SK-N-SH treated with all-trans-retinoic acid at 6 μM for 48 hours (cell line): ENCODE measurements at places on chromosomes 5 and 9.

DNA sequence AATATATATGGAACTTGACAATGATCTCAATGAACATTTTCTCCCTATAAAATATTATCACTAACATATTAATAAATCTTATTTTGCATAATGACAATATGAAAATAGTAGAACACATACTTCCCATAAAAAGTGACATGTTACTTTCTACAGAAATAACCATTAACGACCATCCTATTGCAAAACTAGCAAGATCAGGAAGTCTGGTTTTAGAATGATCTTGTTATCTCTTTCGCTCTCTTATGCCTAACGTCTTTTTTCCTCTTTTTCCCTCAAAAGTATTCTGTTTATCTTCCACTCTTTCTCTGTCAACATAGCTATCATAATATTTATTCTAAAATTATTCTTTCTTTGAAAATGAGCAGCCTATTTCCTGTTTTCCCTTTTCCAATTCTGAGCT is 21.6 kb upstream of the C5orf46 start:
- ATAC-seq = no peak

- ATAC-seq = no peak
Measured at GRCh38 chr9:32486839-32487562, 39.0 kb downstream of the RIGI start.

DNA sequence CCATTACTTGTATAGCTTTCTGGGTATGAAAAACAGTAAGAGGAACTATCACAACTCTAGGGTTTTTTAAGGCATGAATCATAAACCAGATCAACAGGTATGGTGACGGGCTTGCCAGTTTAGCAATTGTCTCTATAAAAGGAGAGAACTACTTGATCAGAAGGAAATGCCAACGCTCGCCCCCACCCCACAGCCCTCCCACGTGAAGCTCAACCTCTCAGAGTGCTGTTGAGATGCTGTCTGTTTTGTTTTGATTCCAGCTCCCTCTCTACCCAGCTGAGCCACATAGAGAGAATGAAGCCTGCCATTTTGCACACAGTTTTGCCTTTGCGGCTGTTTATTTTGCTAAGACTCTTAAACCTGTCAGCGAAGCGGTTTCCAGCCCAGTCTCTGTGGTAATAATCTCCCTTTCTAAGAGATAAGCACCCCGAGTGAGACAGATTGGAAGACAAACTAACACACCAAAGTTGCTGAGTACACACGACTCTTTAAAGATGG is 257.9 kb upstream of the ANKRD55 start:
- ATAC-seq = no peak

DNA sequence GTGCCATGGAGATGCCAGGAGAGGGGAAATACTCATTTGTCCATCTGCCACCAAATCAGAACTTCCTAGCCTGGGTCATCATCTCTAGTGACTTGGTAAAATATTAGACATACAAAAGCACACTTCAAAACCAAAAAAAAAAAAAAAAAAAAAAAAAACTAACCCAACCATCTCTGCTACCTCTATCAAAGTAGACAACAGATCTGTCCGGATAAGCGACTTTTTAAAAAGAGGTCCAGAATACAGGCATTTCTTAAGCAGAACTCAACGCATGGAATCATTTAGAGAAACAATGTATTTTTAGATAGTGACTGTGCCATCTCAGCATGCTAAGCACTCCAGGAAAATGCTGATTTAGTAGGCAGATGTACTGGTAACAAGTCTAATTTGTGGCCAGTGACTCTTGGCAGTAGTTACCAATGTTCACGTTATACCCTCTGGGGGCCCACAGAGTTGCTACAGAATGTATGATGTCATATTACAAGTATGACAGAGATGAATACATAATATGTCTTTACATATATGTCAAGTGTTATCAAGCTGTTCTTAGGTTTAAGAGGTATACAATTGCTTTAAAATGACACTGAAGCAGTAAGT is 107.8 kb downstream of the SMIM23 start:
- peak; percentile 88 for ATAC-seq

DNA sequence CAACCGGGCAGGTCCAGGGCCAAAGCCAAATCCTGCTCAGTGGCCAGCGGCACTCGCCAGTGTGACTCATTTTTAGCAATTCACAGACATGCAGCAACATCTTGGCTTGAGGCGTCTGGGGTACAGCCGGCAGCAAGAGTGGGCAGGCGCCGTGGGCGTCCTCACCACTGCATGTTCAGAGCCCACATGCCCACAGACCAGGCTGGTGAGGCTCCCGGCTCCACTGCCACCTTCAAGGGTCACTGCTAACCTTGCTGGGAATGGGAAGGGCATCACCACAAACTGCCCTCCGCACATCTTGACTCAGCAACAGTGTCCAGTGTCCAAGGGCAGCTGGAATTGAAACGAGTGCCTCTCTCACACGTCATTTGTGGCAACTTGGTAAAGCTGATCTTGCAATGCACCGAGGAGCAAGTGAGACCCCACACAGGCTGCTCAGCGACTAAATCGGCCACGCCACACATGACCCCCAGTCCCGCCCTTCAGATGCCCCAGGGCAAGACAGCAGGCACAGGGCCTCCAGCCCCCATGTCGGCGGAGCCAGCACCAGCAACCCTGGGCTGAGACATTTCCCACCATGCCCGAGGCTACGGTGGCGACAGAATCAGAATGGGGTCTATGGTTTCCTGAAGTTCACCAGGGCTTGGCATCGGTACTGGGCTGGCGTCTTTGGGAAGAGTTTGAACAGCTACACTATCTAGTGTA is 140.3 kb downstream of the ROR2 start:
- ATAC-seq = no peak; the same call in 2 of the 3 replicates

DNA sequence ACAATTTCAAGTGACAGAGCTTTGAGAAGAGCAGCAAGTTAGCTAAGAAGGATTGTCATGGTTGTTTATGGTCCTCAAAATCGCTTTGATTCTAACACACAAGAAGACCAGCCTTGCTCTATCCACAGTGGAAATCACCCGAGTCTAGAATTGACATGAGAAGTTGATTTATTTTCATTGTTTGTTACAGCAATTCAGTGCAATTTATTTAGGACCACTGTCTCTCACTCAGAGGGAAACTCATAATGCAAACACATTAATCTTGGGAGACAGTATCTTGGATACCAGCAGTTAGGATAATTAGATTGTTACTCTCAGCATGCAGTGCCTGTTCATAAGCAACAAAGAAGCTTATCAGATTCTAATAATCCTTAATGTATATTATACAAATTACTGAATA is 498.9 kb downstream of the NTRK2 start:
- ATAC-seq = no peak

GRCh38 chr9:29945012-29945411 is 2371.7 kb upstream of the C9orf72 start:
- ATAC-seq = no peak

DNA sequence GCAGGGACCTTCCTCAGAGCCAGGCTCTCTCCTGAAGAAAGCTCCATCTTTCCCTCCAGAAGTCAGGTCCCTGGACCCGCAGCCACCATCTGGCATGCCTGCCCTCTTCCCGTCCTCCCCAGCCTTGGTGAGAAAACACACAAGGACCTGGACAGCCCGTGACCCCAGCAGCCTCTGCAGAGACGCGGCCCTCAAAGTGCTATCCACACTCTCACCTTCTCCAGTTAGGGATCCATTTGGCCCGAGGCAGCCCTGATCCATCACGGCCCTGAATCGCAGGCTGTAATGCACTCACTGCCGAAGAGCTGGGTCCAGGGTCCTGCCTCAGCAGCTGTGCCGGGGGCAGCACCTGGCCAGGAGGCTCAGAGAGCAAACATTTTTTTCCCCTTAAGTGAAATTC is 185.1 kb downstream of the OLFM1 start:
- no peak for ATAC-seq

DNA sequence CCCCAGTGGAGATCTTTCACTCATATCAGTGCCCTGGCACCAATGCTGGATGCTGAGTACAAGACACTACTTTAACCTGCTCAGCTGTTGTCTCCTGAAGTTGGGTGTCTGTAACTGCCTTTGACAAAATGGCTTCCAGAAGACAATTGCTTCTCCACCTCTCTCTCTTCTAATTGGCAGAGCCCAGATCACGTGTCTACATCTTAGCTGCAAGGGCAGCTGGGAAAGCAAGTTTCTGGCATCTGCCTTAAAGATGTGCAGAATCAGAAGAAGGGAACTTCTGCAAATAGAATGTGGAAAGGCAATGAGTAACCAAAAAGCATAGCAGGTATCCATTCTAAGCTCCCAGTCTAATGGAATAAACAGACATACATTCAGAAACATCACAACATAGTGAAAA is 81.1 kb downstream of the PDZD2 start:
- ATAC-seq = no peak

- ATAC-seq = no peak
Measured at GRCh38 chr5:38148021-38148625, 110.2 kb upstream of the EGFLAM start.

DNA sequence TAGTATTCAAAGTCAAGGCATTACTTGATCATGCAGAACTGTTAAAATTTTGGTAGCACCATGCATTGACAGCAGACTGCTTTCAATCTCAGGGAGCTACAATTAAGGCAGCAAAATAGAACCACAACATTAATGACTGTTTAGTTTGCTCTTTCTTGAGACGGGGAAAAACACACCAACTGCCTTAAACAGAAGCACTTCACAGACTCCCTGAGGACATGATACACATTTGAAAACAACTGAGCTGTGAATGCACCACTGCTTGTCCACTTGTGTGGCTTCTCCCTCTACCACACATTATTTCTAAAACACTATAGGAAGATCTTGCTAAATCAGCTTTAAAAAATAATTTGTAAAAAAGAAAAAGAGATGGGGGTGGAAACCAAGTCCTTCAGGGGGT is 79.6 kb upstream of the MAST4 start:
- no peak for ATAC-seq

DNA sequence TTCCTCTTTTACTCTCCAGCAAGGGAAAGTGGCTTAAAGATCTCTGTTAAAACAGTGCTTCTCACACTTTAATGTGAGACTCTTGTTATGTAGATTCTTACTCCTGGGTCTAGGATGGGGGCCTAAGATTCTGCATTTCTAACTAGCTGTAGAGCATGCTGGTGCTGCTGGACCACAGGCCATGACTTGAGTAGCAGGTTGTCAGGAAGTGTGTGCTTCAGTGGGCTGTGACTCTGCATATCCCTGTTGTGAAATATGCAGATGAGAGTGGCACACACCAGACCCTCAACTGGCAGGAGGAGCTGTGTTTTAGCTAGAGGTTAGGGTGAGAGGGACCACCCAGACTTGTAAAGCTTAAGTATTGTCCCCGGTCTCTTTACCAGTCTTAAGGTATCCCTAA is 191.1 kb upstream of the DMRT1 start:
- ATAC-seq = peak; percentile 65

GRCh38 chr9:105328872-105329718 is 84.6 kb downstream of the SLC44A1 start:
- ATAC-seq = no peak

DNA sequence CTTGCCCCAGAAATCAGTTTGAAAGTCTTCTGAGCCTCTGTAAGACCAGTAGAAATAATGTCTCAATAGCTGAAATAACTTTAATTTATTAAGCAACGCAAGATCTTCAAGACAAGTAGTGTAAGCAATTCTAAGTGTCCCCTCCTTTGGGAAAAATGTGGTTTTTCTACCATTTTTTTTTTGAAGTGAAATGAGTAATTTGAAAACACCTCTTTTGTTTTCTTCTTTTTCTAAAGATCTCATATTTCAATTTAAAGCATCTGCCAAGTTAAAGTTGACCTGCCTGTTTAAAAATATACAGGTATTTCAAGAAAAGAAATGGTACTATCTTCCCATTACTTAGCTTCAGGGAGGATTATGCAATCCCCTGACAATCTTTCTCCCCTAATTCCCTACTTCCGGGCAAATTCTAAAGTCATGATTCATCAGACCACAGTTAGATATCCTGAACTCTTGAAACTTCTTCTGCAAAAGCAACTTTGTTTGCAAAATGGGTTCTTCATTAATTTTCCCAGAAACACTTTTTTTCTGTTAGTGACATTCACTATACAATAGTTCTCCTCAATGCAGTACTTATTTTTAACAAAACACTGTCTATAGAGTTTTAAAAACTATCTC is 7.8 kb upstream of the ANXA1 start:
- peak; percentile 87 for ATAC-seq

DNA sequence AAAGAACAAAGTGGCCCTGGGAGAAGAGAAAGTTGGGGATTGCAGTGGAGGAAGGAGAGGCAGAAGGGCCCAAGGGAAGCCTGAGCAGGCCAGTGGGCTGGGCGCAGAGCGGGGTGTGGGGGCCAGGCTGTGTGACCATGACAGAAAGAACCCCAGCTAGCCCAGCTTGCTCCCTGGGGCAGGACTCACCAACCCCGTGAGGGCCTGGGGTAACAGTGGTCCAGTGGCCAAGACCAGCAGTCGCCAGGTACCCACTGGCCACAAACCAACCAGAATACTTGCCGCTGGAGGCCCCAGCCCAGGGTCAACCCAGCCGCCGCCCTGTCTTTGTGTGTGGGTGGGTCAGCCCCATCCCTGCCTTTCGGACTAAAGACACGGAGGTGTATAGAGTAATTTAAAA is 146.5 kb downstream of the CACNA1B start:
- no peak for ATAC-seq

- ATAC-seq = no peak
Measured at GRCh38 chr9:111870774-111871498, 25.7 kb upstream of the UGCG start.

DNA sequence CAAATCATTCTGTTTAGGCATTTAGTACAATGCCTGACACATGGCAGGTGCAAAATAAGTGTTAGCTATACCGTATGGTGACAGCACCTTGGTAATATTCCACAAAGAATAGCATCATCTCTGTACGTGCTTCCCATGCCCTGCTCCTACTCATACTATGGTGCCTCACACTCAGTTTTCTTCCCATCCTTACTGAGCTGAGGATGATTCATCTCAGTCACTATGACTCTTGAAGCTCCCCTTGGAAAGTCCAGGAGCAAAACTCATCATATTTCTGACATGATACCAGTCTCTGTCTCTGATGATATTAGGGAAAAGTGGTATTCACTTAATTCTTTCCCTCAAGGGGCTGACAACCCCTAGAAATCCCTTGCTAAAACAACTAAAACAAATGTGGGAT is 423.3 kb downstream of the EFNA5 start:
- no peak for ATAC-seq

GRCh38 chr5:1536322-1536845 is 12.6 kb upstream of the LPCAT1 start:
- peak; percentile 46 for ATAC-seq

GRCh38 chr5:12896086-12896485 is 991.8 kb upstream of the CTNND2 start:
- ATAC-seq = no peak

- peak; percentile 57 for ATAC-seq
Measured at GRCh38 chr5:96113170-96113939, 151.7 kb upstream of the ELL2 start.

GRCh38 chr5:151491062-151491461 is 43.7 kb downstream of the SLC36A1 start:
- no peak for ATAC-seq

- peak; percentile 92 for ATAC-seq
Measured at GRCh38 chr9:131658377-131659129, 81.3 kb downstream of the RAPGEF1 start.

GRCh38 chr9:127202461-127203169 is 62.0 kb upstream of the GARNL3 start:
- peak; percentile 35 for ATAC-seq

- no peak for ATAC-seq
Measured at GRCh38 chr5:105616599-105616998, 2054.0 kb upstream of the NUDT12 start.

- ATAC-seq = no peak
Measured at GRCh38 chr9:21933865-21934264, 60.3 kb downstream of the CDKN2A start.

GRCh38 chr9:120850315-120850714 is 7.6 kb upstream of the PSMD5 start:
- no peak for ATAC-seq
